ENCODE measurements at places on chromosomes 5 and 9.

- DNase-seq, result no peak
These were observed 104.7 kb downstream of the KCTD16 start for GRCh38 chr5:144275329-144275728.

- DNase-seq, result no peak
These were observed 93.9 kb downstream of the SETX start for GRCh38 chr9:132260846-132261245.

- no peak for DNase-seq
These were observed 32.9 kb downstream of the PRLR start for GRCh38 chr5:35197351-35197750.

DNA sequence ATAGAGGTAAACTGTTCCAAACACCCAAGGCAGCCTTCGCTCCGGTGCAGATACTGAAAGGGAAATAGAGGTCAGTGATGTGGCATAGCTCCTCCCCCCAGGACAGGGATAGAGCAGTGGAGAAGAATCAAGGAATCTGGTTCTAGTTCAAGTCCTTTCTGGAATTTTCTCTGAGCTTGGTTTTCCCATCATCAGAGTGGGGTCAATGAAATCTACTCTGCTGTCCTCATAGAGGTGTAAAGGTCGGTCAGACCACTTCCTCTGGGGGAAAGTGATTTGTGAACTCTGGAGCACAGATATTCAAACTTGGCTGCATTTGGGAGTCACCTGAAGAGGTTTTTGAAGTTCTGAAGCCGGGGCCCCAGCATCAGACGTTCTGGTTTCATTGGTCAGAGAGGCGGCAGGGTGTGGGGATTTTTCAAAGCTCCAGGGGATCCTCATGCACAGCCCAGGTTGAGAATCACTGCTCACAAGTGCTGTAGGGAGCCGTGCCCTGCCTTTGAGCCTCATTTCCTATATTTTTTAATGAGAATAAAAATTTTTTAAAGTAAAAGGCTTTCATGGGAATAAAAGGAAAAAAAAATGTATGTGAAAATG is 105.7 kb upstream of the RAD23B start:
- DNase-seq, result no peak

DNA sequence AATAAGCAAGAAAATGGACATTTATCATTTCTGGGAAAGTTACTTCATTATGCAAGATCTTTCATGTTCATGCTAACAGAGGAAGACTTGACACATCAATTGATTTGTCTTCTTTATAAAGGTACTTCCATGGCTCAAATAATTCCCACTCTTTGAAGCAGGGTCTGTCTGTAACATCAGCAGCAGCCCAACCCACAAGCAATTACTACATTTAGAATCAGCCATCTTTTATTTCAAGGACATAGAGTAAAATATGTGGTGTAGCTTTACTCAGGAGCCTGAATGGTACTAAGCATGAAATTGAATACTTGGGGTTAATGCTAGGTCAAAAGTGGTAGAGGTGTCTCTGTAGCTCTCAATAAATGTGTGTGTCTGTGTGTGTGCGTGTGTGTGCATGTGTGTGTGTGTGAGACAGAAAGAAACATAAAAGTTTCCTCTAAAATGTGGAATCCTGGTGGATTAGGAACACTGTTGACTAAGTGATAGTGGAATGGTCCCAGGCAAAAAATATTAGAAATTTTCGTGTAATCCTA is 581.1 kb downstream of the CAAP1 start:
- DNase-seq, result no peak

GRCh38 chr9:108953983-108954574 is 19.9 kb downstream of the ABITRAM start:
- DNase-seq, result no peak

DNA sequence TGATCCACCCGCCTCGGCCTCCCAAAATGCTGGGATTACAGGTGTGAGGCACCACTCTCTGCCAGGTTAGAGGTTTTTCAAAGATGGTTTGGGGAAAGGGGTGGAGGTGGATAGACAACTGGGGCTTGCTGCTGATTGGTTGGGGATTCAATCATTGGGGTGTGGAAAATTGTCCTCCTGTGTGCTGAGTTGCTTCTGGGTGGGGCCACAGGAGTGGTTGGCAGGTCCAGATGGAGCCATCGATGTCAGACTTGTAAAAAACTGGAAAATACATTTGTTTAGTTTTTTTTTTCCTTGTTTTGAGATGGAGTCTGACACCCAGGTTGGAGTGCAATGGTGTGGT is 61.9 kb upstream of the CLINT1 start:
- no peak for DNase-seq

- DNase-seq, result peak; percentile 39
These were observed 1.9 kb downstream of the SPTAN1 start for GRCh38 chr9:128554155-128554862.

GRCh38 chr9:74935008-74935407 is 17.7 kb downstream of the C9orf40 start:
- no peak for DNase-seq

DNA sequence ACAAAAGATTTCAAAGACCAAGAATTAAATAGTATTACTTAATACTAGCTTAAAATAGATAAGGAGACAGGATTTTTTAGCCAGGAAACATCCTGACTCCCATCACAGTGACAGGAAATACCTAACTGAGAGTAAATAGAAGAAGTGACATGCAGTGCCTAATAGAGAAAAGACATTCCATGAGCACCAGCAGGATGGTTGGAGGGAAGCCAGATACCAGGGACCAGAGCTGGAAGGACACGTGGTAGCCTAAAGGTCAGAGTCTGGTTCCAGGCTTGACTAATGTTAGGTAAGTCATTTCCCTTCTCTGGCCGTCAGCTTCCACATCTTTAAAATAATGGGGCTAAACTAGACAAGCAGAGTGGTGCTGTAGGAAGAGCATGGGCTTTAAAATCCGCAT is 41.6 kb downstream of the CDK5RAP2 start:
- DNase-seq, result no peak

Data from activated T-cell treated with anti-CD3 and anti-CD28 coated beads, Interleukin-2, amount 50 U/mL, for 24 hours (primary cell).